ENCODE measurements at places on chromosomes 3 and 15. TPM values are rescaled to one million over a fixed set of nuclear protein-coding genes. Genes with fewer than 3 reads are reported as not detected.

Gene MYD88
- 9.3 TPM for total RNA-seq

- DNase-seq = no peak
- no peak overlapping the region for H3K4me3 ChIP-seq
- H3K36me3 ChIP-seq = no peaks in the 10 kb centered on the region
- no peaks in the 10 kb centered on the region for H3K27me3 ChIP-seq
- no peak overlapping the region for H3K27ac ChIP-seq
Observed at GRCh38 chr3:151841801-151842200, 27.9 kb downstream of the AADAC start.

Gene PP2D1
- not detected for total RNA-seq

DNA sequence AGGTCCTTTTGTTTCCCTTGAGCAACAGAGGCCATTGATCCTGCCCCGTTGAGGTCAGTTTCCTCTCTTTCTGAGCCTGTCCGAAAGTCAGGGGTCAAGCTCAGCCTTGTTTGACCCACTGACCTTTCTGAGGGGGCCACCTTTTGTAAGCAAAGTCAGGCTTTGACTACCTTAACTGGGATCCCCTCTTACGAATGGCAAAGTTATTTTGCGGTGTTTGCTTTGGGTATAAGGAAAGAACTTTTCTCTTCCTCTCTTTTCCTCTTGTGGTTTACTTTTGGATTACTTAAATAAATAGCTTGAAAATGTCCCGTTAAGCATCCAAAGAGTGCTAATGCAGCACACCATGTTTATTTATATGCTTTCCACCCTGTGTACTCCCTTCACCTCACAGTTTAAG, 340.6 kb downstream of the THSD4 start:
- no peak overlapping the region for H3K27ac ChIP-seq
- H3K27me3 ChIP-seq = no peaks in the 10 kb centered on the region
- no peak for DNase-seq
- peaks cover 10% of the 10 kb centered on the region for H3K4me1 ChIP-seq

DNA sequence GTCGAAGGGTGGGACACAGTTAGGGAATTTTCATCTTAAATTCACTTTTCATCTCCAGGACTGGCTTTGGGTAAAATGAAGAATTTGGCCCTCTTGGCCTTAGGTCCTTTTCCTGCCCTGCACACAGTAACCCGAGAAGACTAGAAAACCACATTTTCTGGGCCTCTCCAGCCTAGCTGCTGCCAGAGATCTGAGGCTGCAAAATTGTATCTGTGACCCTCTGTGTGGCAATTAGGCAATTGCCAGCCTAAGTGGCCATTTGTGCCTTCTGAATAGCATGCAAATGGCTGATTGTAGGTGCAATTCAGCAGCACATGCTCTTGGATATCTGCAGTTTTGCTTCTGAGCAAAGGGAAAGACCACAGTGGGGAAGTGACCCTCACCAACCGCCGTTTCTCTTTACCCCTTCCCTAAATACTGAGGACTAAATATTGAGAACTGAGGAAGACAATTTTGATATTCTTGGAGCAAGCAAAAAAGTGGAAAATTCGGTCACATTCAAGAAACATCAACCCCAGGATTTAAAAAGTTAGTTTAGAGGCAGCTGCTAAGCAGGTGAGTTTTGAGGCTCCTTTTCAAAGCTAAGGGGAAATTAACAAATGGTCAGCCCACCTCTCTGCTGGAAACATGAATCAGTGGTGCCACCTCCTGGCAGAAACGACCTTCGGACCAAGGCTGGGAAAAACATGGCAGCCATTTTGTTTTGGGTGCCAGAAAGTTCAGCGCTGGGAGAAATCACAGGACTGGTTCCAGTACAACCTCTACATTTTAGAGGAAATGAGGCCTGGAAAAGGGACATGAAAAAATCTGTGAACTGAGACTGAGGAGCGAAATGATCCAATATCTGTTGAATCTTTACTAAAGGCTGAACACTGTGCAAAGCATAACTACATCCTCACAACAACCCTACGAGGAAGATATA, 56.6 kb upstream of the PRTG start:
- DNase-seq = no peak
- no peak overlapping the region for H3K4me3 ChIP-seq
- H3K27me3 ChIP-seq = no peaks in the 10 kb centered on the region
- H3K4me1 ChIP-seq = peaks cover 10% of the 10 kb centered on the region
- no peaks in the 10 kb centered on the region for H3K36me3 ChIP-seq

Gene MKRN2OS
- total RNA-seq = 0.20 TPM

Gene ACOX2
- total RNA-seq = 11.1 TPM

Gene WDR72
- total RNA-seq = 0.17 TPM

GRCh38 chr15:80942746-80943565, 46.7 kb downstream of the MESD start:
- H3K27me3 ChIP-seq = no peaks in the 10 kb centered on the region
- H3K27ac ChIP-seq = no peak overlapping the region
- DNase-seq = no peak
- no peak overlapping the region for H3K4me3 ChIP-seq

GRCh38 chr3:105406268-105406667, 39.6 kb downstream of the ALCAM start:
- no peak overlapping the region for H3K27ac ChIP-seq
- no peak for DNase-seq
- no peak overlapping the region for H3K4me3 ChIP-seq
- H3K27me3 ChIP-seq = no peaks in the 10 kb centered on the region
- no peaks in the 10 kb centered on the region for H3K36me3 ChIP-seq
- H3K4me1 ChIP-seq = no peaks in the 10 kb centered on the region

DNA sequence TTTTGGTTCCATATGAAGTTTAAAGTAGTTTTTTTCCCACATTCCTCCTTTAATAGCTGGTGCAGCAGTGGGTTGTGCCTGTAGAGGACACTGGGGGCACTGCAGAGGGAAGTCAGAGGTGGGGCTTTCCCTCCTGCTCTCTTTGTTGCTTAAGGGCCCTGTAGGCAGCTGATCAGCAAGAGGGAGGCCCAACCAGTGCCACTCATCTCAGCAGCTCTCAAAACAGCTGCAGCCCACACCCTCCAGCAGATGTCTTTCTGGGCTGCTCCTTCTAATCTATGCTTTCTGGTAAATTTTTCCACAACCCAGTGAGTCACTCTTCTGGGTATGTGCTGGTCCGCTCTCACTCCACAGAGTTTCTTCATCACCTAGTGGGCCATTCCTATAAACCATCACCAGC, 263.8 kb downstream of the FEZF2 start:
- no peak for DNase-seq
- H3K36me3 ChIP-seq = no peaks in the 10 kb centered on the region
- H3K4me1 ChIP-seq = no peaks in the 10 kb centered on the region

Gene IL12A
- 7.5 TPM for total RNA-seq

DNA sequence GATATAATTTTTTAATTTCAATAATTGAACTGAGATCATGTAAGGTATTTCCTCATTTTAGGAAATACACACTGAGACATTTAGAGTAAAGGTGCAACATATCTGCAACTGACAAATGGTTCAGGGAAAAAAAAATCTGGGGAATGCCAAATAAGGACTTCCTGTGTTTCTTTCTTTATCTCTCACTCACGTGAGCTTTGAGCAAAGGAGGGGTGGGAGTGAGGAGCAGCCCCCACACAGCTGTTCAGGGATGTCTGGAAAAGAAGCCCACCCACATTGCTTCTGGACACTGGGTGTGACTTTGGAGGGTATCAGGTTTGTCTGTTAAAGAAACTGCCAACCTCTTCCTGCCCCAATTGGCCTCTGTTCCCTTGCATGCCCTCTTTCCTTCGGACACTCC, 5.6 kb upstream of the TP63 start:
- no peaks in the 10 kb centered on the region for H3K27me3 ChIP-seq
- no peak overlapping the region for H3K27ac ChIP-seq
- H3K4me1 ChIP-seq = no peaks in the 10 kb centered on the region

DNA sequence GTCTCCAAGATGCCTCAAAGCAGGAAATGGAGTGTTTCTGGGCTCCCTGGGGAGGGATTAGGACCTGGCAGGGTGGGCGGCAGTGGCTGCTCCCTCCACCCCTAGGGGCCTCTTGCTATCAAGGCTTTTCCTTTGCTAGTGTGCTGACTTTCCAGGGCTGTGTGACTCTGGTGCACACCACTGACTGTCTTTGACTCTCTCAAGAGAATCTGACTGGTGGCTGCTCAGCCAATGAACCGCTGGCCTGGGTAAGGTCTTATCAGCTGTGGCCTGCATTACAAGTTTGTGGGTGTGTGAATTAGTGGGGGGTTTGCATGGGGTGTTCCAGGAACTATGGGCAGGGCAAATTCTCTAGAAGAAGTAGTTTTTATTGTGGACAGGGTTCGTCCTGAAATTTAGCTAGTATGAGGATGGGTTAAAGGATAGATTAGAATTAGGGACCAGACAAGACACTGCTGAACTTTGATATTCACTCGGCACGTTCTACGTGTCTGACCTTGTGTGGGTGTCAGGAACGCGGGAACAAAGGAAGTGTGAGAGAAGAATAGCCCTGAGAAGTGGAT, 29.5 kb downstream of the SIAH2 start:
- no peak overlapping the region for H3K4me3 ChIP-seq
- no peak for DNase-seq
- H3K4me1 ChIP-seq = peaks cover 4% of the 10 kb centered on the region
- H3K27ac ChIP-seq = no peak overlapping the region
- no peaks in the 10 kb centered on the region for H3K36me3 ChIP-seq

DNA sequence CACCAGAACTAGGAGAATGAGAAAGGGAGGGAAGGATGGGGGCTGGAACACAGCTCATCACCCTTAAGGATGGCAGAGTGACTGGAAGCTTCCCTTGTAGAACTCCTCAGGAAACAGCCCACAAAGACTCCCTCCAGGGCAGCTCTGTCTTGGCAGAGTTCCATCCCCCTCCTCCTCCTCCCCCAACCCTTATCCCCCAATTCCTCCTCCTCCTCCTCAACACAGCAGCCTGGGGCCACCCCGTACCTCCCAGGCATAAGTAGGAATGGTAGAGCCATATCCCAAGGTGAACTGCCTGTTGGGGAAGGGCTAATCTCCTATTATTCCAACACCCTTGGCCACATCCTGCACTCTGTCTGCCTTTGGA, 38.8 kb downstream of the ADCY5 start:
- H3K4me1 ChIP-seq = peaks cover 51% of the 10 kb centered on the region
- no peak overlapping the region for H3K27ac ChIP-seq
- H3K27me3 ChIP-seq = no peaks in the 10 kb centered on the region
- DNase-seq = no peak

Gene NBEAL2
- 10.2 TPM for total RNA-seq

Gene ONECUT1
- 3.6 TPM for total RNA-seq

Gene SENP7
- 84.0 TPM for total RNA-seq

Gene SCN5A
- total RNA-seq = 1.8 TPM

Gene PCOLCE2
- 6.8 TPM for total RNA-seq

Gene PEX11A
- total RNA-seq = 22.9 TPM

Gene IGDCC3
- 4.7 TPM for total RNA-seq

GRCh38 chr3:72079369-72079872, 294.5 kb upstream of the PROK2 start:
- peaks cover 4% of the 10 kb centered on the region for H3K4me1 ChIP-seq
- H3K36me3 ChIP-seq = no peaks in the 10 kb centered on the region
- DNase-seq = no peak
- no peaks in the 10 kb centered on the region for H3K27me3 ChIP-seq

DNA sequence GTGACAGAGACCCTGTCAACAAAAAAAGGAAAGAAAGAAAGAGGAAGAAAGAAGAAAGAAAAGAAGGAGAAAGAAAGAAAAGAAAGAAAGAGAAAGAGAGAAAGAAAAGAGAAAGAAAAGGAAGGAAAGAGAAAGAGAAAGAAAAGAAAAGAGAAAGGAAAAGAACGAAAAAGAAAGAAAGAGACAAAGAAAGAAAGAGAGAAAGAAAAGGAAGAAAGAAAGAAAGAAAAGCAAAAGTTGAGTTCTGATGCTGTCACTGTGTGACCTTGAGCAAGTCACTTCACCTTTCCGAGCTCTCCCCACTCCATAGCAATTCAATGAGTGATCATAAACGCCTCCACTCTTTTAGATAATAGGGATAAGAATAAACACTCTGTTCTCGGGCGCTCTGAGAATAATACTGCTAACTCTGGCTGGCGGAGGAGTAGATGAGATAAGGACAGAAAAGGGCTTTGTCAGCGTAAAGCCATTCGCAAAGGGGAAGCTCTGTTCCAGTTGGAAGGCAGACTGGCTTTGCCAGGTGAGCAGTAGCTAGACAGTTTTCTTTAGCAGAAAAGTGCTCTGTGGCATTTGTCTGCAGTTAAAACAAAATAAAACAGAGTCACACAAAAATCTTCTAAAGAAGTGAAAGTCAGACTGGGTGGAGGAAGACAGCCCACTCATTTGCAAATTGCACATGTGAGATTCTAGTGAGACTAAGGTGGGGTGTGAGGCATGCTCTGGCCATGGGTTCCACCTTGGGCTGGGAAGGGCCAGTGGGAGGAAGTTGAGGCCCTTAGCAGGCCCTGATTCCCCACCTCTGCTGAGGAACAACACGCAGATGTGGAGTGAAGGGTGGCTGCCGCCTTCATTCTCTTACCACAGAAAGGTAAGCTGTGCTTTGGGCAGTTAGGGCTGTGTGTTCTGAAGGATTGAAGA, 9.6 kb upstream of the FLNB start:
- H3K4me1 ChIP-seq = peaks cover 4% of the 10 kb centered on the region
- no peak overlapping the region for H3K27ac ChIP-seq
- H3K27me3 ChIP-seq = no peaks in the 10 kb centered on the region
- no peak for DNase-seq

Gene P2RY13
- total RNA-seq = 5.8 TPM

- no peaks in the 10 kb centered on the region for H3K36me3 ChIP-seq
- no peaks in the 10 kb centered on the region for H3K27me3 ChIP-seq
- DNase-seq = no peak
- no peaks in the 10 kb centered on the region for H3K4me1 ChIP-seq
- no peak overlapping the region for H3K4me3 ChIP-seq
Observed at GRCh38 chr3:158847452-158847821, 45.6 kb downstream of the MFSD1 start.

Gene CHRM5
- 2.3 TPM for total RNA-seq

DNA sequence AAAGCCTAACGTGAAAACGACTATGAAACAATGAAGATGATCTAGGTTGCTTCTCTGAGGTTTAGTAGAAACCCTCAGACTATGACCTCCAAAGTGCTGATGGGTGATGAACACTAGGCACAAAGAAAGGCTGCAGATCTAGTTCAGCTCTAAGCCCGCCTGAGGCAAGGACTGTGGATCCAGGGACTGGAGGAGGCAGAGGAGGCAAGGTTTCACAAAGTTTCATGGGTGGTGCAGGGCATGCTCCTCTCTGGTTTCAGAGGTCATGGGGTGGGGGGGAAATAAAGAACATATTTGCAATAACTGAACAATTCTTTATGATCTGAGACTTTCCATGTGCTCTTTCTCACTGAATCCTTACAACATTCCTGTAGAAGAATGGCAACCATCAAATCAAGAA, 679.2 kb downstream of the NTRK3 start:
- no peaks in the 10 kb centered on the region for H3K27me3 ChIP-seq
- H3K4me3 ChIP-seq = no peak overlapping the region

Gene PRR20G
- total RNA-seq = not detected

- H3K4me1 ChIP-seq = no peaks in the 10 kb centered on the region
- H3K36me3 ChIP-seq = no peaks in the 10 kb centered on the region
Observed at GRCh38 chr3:43146599-43146998, 40.7 kb upstream of the POMGNT2 start.

GRCh38 chr3:146524961-146525360, 19.4 kb downstream of the PLSCR1 start:
- no peak overlapping the region for H3K27ac ChIP-seq
- no peaks in the 10 kb centered on the region for H3K27me3 ChIP-seq
- no peaks in the 10 kb centered on the region for H3K4me1 ChIP-seq
- DNase-seq = no peak

Data from spinal cord (tissue), 10 donors.